ENCODE measurements at places on chromosomes 12 and 14. TPM values are rescaled to one million over a fixed set of nuclear protein-coding genes. Genes with fewer than 3 reads are reported as not detected.

- no peaks in the 10 kb centered on the region for H3K36me3 ChIP-seq
- H3K4me3 ChIP-seq = no peak overlapping the region
- peaks cover 13% of the 10 kb centered on the region for H3K27me3 ChIP-seq
- H3K27ac ChIP-seq = no peak overlapping the region
Observed at GRCh38 chr14:105864651-105865265, 338.4 kb downstream of the TMEM121 start.

DNA sequence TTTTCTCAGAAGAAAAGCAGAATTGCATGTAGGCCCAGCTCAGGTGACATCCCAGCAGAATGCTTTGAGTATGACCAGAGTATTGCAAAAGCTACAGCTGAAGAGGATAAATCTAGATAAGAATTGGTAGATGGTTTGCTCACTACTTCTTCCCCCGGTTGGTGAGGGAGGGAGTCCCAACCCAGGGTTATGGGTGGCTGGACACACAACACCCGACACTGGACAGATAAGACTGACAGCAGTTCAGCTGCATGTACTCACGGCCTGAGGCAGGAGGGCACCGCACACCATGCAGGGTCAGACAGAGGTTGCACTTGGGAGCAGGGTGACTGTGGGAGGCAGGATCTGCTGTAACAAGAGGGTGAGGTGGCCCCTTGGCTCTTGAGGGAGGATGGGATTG, 1.7 kb upstream of the CLEC4C start:
- H3K27ac ChIP-seq = no peak overlapping the region
- no peaks in the 10 kb centered on the region for H3K27me3 ChIP-seq
- no peak overlapping the region for H3K4me3 ChIP-seq
- DNase-seq = no peak
- H3K36me3 ChIP-seq = no peaks in the 10 kb centered on the region

Gene SNAPC1
- 8.4 TPM for total RNA-seq

GRCh38 chr12:54047964-54048303, 5.7 kb upstream of the HOXC4 start:
- no peak overlapping the region for H3K4me3 ChIP-seq
- DNase-seq = no peak
- H3K36me3 ChIP-seq = no peaks in the 10 kb centered on the region

DNA sequence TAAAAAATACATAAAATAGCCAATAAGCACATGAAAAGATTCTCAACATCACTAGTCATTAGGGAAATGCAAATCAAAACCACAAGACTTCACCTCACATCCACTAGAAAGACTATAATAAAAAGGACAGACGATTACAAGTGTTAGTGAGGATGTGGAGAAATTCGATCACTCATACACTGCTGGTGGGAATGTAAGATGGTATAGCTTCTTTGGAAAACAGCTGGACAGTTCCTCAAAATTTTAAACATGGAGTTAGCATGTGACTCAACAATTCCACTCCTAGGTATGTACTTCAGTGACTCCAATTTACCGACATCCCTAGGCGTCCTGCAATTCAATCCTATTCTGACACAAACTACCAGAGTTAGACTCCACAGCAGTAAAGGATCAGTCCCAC, 13.7 kb downstream of the TRIM9 start:
- no peaks in the 10 kb centered on the region for H3K36me3 ChIP-seq
- H3K27ac ChIP-seq = no peak overlapping the region
- no peak for DNase-seq
- H3K27me3 ChIP-seq = no peaks in the 10 kb centered on the region

DNA sequence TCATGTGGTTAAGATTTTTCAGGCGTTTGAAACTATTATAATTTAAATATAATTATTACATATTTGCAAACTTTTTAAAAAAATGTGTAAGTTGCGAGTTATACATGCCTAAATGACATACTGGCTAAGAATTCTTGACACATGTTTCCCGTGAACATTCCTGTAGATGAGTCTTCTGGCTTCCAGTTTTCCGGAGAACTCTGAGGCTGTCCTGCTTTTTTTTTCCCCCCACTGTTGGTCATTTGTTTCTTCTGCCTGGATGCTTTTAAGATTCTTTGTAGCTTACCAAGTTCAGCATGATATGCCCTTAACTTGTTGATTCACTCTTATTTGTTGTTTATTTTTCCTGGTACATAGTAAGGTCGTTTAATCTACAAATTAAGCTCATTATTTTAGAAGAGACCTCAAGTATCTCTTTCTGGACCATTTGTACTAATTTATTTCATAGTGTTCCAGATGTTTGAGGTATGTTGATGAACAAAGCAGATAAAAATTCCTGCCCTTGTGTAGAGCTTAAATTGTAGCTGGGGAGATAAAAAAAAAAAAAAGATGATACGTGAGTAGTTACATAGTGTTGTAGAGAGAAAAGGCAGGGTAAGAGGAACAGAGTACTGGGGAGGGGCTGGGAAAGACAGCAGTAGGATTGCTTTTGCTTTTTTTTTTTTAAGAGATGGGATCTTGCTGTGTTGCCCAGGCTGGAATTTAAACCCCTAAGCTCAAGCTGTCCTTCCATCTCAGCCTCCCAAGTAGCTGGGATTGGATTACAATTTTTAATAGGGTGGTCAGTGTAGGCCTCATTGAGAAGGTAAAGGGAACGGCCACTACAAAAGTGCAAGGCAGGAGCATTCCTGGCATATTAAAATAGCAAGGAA, 32.8 kb downstream of the ARHGAP5 start:
- no peak overlapping the region for H3K4me3 ChIP-seq
- H3K4me1 ChIP-seq = peaks cover 17% of the 10 kb centered on the region
- H3K27me3 ChIP-seq = no peaks in the 10 kb centered on the region
- no peak for DNase-seq
- H3K27ac ChIP-seq = no peak overlapping the region

- no peak overlapping the region for H3K27ac ChIP-seq
- no peaks in the 10 kb centered on the region for H3K36me3 ChIP-seq
- no peaks in the 10 kb centered on the region for H3K27me3 ChIP-seq
- no peak for DNase-seq
Observed at GRCh38 chr14:79044894-79045624, 874.9 kb downstream of the NRXN3 start.

Gene PRB2
- not detected for total RNA-seq

Gene CEBPE
- total RNA-seq = not detected

DNA sequence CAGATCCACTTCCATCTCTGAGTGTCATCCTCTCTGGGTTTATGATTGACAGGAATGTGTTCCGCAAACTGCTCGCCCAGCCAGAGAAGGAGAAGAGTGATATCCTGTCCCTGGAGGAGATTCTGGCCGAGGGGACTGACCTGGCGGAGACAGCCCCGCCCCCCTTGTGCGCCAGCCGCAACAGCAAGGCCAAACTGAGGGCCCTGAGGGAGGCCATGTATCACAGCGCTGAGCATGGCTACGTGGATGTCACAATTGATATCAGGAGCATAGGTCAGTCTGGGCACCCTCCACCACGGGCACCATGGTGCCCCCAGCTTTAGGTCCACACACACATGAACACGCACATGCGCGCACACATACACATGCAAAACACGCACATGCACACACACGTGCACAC, 67.5 kb upstream of the PWP1 start:
- H3K36me3 ChIP-seq = no peaks in the 10 kb centered on the region
- H3K4me1 ChIP-seq = no peaks in the 10 kb centered on the region
- DNase-seq = no peak
- H3K27ac ChIP-seq = no peak overlapping the region
- no peaks in the 10 kb centered on the region for H3K27me3 ChIP-seq
- H3K4me3 ChIP-seq = no peak overlapping the region

GRCh38 chr12:5655120-5655519, 223.2 kb downstream of the NTF3 start:
- no peak overlapping the region for H3K4me3 ChIP-seq
- no peaks in the 10 kb centered on the region for H3K4me1 ChIP-seq
- no peak for DNase-seq
- H3K36me3 ChIP-seq = no peaks in the 10 kb centered on the region

DNA sequence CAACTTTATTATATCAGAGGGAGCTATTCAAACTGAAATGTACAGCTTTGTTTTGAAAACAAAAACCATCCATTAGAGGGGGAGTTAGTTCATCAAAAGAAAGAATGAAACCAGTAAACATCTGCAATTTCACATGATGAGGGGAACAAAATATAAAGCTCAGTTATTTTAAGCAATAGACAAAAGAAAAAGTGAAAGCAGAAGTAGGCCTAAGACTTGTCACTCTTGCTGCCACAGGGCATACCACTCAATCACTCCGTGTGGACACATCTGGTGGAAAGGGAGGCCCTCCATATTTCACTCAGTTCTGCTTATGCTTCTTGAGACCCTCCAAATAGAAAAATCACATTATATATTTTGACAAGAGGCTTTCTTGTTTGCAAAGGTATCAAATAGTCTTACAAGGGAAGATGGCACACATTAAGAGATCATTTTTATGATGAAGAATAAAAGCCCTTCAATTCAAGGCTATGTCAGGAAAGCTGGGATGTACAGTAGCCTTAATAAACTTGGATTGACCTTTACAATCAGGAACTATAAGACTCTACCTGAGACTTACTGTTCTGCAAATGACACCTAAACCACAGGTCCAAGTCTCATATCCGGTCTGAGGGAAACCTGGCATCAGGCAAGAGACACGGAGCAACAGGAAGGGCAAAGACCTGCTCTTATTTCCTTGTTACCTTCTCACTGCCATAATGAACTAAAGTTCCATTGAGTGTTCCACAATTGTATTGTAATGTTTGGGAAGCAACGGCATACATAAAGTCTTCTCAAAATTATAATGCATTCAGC, 222.5 kb upstream of the GRIP1 start:
- H3K27me3 ChIP-seq = no peaks in the 10 kb centered on the region
- H3K27ac ChIP-seq = no peak overlapping the region
- no peaks in the 10 kb centered on the region for H3K4me1 ChIP-seq
- H3K4me3 ChIP-seq = no peak overlapping the region
- DNase-seq = no peak

- no peak for DNase-seq
- no peaks in the 10 kb centered on the region for H3K27me3 ChIP-seq
- no peak overlapping the region for H3K27ac ChIP-seq
- peaks cover 16% of the 10 kb centered on the region for H3K36me3 ChIP-seq
- no peaks in the 10 kb centered on the region for H3K4me1 ChIP-seq
Observed at GRCh38 chr14:101918065-101918989, 46.0 kb upstream of the DYNC1H1 start.

DNA sequence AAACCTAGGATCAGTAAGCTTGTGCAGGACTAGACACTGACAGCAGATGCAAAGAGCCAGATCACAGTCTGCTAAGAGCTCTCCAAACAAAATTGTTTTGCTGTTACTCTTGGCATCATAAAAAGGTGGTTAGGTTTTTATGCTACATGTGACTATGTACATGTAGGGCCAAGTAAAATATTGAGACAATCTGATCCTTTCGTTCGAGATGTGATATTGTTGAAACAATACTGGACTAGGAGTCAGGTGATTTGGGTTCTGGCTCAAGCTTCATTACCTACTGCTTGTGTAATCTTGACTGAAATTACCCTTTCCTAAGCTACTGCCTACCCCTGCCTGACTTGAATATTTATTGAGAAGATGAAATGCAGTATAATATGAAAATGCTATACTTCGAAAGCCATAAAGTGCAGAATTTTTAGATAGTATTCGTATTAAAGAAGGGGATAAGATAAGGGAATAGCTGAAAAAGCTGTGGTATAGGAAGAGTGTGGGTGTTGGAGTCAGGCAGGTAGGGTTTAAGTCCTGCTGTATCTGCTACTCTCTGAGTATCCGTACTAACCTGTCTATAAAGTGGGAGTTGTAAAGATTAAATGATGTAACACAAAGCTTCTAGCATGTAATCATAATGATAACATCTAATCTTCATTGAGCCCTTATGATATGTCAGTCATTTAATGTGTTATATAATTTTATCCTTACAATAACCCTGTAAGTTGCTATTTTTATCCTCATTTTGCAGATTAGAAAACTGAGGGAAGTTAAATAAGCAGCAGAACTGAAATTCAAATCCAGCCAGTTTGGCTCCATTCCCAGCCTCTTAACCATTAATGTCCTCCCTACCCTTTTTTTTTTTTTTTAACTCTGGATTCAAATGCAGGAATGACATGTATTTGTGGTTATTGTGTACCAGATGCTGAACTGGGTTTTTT, 38.6 kb upstream of the ATF1 start:
- H3K27ac ChIP-seq = no peak overlapping the region
- H3K36me3 ChIP-seq = peaks cover 90% of the 10 kb centered on the region
- no peak overlapping the region for H3K4me3 ChIP-seq
- no peaks in the 10 kb centered on the region for H3K27me3 ChIP-seq
- no peak for DNase-seq
- H3K4me1 ChIP-seq = no peaks in the 10 kb centered on the region

DNA sequence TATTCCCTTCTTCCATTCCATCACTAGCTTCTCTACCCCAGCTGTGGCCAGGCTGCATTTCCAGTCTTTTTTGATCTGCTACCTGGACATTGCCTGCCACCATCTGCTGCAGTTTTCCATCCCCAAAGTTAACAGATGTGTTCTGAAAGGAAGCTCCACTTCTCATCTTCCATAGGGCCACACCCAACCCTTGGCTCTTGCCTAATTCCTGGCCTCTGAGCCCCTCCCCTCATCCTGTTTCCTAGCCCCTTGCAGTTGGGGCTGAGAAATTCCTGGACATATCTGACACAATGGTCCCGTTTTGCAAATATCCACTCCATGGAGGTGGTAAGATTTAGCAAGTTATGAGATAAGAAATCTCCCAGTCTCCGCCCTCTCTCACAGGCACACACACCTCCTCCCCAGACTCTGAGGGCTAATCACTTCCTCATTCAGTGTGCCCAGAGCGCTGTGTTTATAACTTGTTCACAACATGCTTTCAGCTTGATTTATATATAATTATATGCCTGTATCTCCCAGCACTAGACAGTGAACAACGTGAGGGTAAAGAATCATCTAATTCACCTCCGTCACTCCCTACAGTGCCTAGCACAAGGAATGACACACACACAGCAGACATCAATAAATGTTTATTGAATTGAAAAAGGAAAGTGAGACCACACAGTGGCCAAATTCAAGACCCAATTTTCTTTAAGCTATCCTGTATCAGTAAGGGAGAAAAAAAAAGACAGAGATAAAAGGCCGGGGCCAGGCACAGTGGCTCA, 13.4 kb downstream of the SMUG1 start:
- no peaks in the 10 kb centered on the region for H3K36me3 ChIP-seq
- H3K27ac ChIP-seq = no peak overlapping the region
- H3K4me1 ChIP-seq = peaks cover 13% of the 10 kb centered on the region
- no peak overlapping the region for H3K4me3 ChIP-seq
- DNase-seq = no peak
- peaks cover 1% of the 10 kb centered on the region for H3K27me3 ChIP-seq

Gene KRT75
- total RNA-seq = not detected

DNA sequence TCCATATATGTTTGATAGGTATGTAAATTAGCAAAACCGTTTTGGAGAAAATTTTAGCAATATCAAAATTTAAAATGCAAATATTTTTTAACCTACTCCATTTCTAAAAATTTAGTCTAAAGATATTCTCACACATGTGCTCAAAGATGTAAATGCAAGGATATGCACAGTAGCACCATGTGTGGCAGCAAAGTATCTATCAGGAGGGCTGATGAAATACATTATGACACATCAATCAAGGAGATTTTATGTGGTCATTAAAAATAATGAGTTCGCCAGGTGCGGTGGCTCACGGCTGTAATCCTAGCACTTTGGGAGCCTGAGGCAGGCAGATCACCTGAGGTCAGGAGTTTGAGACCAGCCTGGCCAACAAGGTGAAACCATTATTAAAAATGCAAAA, 8.0 kb upstream of the C1R start:
- H3K27ac ChIP-seq = no peak overlapping the region
- no peaks in the 10 kb centered on the region for H3K27me3 ChIP-seq
- H3K4me3 ChIP-seq = no peak overlapping the region
